Activated T-helper 1 cell treated with anti-CD3 and anti-CD28 coated beads, Interleukin-12 subunit alpha, Interleukin-12 subunit beta, Interleukin-2, Interleukin-4 antibody, amounts not matched to agents 30 ng/mL and 10 ng/mL and 1 ng/mL, durations not matched to agents 14 hours and 24 hours and 36 hours (primary cell): ENCODE measurements at places on chromosomes 2 and 18. TPM values are rescaled to one million over a fixed set of nuclear protein-coding genes. Genes with fewer than 3 reads are reported as not detected.
A peak's percentile ranks its signal among the peaks of the same experiment; 100 is the strongest.

The TMEFF2 gene
- not detected in 2 replicates for total RNA-seq

The RAB27B gene
- total RNA-seq, result 0.10 and 0.21 TPM in 2 replicates

The DQX1 gene
- 0.65 and 0.86 TPM in 2 replicates for total RNA-seq

DNA sequence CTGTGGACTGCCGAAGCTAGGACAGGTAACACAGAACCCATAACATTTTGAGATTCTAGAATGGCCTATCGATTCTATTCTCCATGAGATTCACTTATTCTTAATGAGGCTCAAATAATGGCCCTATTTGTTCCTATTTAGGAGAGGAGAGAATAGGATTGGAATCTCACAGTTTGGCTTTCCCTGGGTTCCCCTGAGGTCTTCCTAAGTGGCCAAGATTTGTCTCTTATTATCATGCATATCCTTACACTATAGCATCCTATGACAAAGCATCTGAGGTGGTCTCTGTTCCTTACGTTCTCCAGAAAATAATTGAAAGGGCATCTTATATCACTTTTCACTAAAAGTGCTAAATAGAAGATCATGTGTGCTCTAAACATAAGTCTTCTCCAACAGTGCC, 9.5 kb downstream of the WDPCP start:
- H3K4me3 ChIP-seq, result no peak overlapping the region
- peaks cover 5% of the 10 kb centered on the region for H3K4me1 ChIP-seq
- H3K36me3 ChIP-seq, result no peaks in the 10 kb centered on the region

- peaks cover 2% of the 10 kb centered on the region for H3K27me3 ChIP-seq
- DNase-seq, result no peak
- H3K4me1 ChIP-seq, result no peaks in the 10 kb centered on the region
- H3K4me3 ChIP-seq, result no peak overlapping the region
- H3K27ac ChIP-seq, result no peak overlapping the region
- H3K36me3 ChIP-seq, result no peaks in the 10 kb centered on the region
Measured at GRCh38 chr18:34918856-34919255, 122.4 kb upstream of the MAPRE2 start.

- no peak overlapping the region for H3K4me3 ChIP-seq
- DNase-seq, result no peak
- no peaks in the 10 kb centered on the region for H3K4me1 ChIP-seq
Measured at GRCh38 chr18:3283908-3284307, 22.0 kb downstream of the MYL12B start.

GRCh38 chr2:207484444-207485391, 45.0 kb upstream of the CREB1 start:
- no peaks in the 10 kb centered on the region for H3K36me3 ChIP-seq
- DNase-seq, result no peak
- peaks cover 2% of the 10 kb centered on the region for H3K27me3 ChIP-seq
- no peak overlapping the region for H3K4me3 ChIP-seq

DNA sequence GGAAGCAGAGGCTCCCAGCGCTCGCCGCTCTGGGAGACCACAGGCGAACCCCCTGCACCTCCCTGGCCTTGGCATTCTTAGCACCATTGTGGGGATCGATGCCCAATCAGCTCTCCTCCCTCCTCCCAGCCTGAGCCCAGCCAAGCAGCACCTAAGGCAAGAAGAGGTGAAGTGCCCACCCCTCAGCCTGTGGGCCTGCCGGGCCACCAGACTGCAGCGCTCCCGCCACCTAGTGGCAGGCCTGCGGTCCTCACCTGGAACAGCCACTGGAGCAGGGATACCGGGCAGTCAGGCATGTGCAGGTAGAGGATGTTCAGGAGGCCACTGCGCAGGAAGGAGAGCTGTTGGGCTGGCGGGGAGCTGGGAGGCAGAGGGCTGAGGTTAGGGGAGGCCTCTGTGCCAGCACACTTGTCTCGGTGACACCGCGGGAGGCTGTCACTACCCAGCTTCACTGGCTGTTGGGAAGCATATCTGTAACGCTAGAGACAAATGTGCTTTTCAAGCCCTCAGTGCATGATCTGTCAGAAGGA, 35.2 kb downstream of the FAM178B start:
- H3K27me3 ChIP-seq, result peaks cover 6% of the 10 kb centered on the region
- peaks cover 31% of the 10 kb centered on the region for H3K4me1 ChIP-seq
- no peaks in the 10 kb centered on the region for H3K36me3 ChIP-seq
- H3K4me3 ChIP-seq, result no peak overlapping the region
- DNase-seq, result peak; percentile 68
